ENCODE measurements at places on chromosomes 16 and 17.

DNA sequence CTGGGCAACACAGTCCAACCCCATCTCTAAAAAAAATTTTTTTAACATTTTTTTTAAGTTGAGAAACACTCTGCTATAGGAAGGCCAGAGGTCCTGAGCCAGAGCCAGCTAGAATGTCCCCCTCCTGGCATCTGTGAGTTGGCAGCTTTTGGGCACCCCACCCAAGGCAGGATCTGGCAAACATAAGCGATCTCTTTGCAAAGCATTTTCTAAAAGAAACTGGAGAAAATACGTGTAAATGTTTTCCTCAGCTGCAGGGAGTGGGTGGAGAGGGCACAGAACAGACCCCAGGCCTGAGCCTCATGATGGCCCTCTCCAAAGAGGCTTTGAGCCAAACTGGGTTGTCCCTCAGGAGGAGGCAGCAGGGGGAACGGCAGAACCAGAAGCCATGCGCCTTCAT is 11.7 kb downstream of the CAVIN1 start:
- DNase-seq, result no peak

- DNase-seq, result no peak
Measured at GRCh38 chr16:10308305-10309193, 77.3 kb upstream of the ATF7IP2 start.

DNA sequence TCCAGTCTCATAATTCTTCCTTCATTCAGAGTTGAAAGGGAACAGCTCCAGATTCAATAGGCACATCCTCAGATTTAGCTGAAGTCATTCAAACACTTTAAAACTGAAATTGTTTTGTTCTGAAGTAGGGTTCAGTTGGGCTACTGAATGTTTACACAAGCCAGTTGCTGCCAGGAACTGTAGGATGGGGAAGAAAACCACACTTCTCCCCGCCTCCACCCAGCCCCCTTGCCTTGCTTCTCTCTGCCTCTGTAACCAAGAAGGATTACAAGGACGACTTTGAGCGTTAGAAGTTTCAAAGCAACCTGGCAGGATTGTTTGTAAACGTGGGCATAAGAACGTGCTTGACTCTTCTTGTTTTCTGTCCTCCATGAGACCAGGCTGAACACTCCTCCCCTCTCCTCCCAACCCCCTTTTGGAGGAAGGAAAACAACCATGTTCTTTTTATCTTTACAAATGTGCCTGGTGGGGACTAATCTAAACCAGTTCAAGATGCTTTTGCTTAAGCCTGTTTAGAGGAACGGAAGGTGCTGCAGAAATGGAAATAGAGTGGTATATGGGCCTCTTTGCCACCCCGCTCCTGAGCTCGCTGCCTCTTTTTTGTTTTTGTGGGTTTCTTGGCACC is 287.9 kb downstream of the FTO start:
- DNase-seq, result peak; percentile 72

DNA sequence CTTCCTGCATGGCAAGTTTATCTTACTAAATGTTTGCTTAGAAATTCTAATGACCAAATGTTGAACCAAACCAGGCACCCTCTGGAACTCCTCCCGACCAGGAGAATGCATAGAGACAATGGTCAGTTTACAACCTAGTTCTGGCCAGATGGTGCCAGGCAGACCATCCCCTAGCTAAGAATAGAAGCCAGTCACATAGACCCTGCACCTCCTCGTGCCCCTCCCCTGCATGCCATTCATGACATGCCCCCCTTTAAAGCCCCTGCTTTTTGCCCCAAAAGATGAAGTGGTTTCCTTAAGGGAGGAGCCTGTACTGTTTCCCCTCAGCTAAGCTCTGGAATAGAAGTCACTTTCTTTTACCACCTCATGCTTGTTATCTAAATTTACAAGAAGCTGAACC is 6.6 kb upstream of the CPHXL start:
- no peak for DNase-seq

GRCh38 chr16:48003206-48003907 is 152.4 kb downstream of the ABCC12 start:
- no peak for DNase-seq

DNA sequence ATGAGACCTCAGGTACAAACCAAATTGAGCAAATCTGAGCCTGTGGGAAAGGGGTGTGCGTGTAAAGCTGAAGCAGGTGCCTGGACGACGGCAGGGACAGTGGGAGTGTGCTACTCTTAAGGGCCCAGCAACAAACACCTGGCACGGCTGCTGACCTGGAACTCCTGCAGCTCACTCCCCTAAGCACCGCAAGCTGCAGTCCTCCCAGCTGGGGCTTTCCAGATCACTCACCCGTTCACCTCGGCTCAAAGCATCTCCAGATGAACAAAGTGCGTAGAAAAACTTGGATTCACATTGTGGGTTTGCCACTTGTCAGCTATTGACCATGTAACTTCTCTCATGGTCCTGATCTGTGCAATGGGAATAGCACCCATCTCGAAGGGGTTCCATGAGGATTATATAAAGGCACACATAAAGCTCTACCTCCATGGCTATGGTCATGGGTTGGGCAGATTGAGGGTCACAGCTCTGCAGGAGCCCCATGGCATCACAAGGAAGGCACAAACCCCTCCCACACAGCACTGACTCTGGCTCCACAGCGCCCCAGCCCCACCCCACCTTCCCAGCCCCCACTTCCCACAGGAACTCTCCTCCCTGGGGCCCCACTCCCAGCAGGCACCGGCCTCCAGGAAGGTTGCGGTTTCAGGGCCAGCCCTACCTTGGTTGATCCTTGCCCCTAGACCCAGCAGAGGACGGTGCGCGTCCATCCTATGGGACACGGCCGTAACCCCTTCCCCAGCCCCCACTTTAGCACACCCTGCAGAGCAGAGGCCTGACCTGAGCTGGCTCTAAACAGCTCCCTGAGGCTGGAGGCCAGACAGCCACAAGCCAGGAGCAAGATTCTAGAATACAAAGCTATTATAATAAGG is 21.9 kb downstream of the ST3GAL2 start:
- DNase-seq, result peak; percentile 33

DNA sequence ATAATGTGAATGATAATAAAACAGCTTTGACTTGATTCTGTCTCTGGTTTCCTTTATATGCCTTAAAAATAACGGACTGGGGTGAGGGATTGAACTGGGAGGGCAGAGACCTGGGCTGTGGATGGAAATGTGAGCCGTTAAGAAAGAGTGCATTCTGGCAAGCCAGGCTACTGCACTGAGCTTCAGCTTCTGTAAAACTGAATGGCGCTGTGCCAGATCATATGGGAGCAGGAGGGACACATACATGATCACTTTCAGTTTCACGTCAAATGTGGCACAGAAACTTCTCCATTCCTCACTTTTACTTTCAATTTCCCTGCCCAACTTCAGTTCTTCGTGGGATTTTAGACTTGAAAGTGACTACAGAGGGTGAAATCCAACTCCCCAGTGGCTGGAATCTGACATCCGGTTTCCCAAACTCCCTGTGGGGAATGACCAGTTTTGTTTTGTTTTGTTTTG is 1.1 kb downstream of the MT2A start:
- DNase-seq, result peak; percentile 31

GRCh38 chr17:59839651-59840328 is 53.0 kb downstream of the TUBD1 start:
- no peak for DNase-seq

GRCh38 chr17:27329146-27329805 is 35.4 kb downstream of the WSB1 start:
- no peak for DNase-seq

DNA sequence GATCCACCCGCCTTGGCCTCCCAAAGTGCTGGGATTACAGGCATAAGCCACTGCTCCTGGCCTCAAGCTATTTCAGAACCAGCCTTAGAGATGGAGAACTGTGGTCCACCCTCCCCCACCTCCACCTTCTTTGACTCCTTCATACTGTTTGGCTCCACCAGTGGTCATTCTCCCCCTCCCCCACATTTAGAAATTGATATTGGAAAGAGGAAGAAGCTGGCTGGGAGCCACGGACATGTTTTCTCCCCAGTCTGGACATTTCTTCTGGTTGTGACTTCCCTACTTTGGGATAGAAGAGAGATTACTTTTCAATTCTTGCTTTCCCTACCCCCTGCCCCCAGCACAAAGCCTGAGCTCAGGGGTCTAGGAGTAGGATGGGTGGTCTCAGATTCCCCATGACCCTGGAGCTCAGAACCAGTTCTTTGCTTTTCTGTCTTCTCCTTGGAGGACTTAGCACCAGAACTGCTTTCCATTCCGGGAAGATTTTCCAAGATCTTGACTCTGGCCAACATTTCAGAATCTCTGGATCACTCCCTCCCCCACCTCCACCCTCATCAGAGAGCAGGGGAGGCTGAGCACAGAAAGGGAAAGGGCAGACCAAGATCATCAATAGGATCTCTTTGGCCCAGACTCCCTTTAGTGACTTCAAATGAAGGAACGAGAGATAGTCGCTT is 16.3 kb downstream of the CAVIN1 start:
- DNase-seq, result no peak

DNA sequence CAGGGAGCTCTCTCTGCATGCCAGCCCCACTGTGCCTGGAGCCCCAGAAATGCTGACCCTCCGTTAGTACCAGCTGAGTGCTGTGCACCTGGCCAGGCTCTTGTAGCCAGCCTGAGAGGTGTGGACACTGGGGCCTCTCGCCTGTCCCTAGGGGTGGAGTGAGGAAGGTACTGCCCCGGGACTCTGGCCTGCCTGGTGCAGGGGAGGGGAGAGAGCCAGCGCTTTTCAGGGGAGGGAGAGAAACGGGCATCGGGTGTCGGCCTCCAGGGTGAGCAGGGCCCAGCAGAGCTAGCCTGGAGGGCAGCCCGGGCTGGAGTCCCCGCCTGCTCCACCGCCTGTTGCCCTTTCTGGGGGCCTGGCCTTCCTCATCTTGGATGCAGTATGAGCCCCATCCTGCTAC is 13.1 kb downstream of the MAP2K3 start:
- no peak for DNase-seq

GRCh38 chr17:30299000-30299399 is 7.3 kb upstream of the BLMH start:
- DNase-seq, result no peak

- DNase-seq, result no peak
Measured at GRCh38 chr17:49404361-49404760, 10.3 kb downstream of the PHB1 start.

DNA sequence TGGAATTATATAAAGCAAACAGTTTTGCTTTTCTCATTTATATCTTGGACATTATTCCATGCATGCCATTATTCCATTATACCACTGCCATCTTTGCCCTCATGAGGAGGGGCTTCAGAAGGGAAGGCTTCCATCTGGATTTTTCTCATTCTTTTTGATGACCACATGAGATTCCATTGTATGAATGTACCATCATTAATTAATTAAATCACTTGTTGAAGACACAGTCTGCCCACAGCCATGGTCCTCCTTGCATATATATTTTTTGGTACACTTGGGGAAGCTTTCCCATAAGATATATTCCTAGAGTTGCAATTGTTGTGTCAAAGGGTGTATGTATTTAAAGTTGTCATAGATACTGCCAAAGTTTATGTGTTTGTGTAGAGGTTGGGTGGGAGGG is 7.1 kb downstream of the ARL4D start:
- DNase-seq, result no peak

- no peak for DNase-seq
Measured at GRCh38 chr17:70084476-70084875, 9.5 kb downstream of the KCNJ16 start.

DNA sequence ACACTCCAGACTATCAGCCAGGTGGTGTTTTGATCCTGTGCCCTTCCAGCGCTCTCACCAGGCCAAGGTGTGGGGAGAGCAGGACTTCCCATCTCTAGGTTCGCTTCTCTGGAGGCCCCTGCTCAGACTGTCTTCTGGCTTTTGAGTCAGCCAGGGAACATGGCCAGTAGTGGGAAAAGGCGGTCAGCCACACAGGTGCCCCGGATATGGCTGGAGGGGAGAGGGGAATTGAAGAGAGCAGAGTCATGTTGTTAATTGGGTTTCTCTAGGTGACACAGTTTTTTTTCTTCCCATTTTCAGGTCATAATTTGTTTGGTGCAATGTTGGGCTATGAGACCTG is 1.5 kb downstream of the MINK1 start:
- DNase-seq, result no peak

- no peak for DNase-seq
Measured at GRCh38 chr16:88497561-88498462, 44.7 kb downstream of the ZFPM1 start.

- DNase-seq, result no peak
Measured at GRCh38 chr16:74951206-74951605, 33.7 kb downstream of the WDR59 start.

DNA sequence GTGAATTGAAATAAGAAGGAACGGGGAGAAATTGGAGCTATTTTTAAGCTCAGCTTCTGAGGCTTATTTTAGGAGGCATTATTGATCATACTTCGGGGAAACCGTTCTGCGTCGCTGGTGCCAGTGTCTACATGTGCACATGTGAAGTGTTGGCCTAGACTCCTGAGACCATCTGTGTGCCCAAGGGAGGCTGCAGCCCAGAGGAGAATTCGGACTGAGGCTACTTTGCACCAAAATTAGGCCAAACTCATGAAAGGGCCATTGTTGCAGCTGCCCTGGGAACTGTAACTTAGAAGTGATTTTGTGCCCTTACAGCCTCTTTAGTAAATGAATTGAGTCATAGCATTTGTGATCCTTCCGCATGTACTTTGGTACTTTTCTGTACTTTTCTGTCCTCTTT is 102.0 kb upstream of the NOL11 start:
- no peak for DNase-seq

DNA sequence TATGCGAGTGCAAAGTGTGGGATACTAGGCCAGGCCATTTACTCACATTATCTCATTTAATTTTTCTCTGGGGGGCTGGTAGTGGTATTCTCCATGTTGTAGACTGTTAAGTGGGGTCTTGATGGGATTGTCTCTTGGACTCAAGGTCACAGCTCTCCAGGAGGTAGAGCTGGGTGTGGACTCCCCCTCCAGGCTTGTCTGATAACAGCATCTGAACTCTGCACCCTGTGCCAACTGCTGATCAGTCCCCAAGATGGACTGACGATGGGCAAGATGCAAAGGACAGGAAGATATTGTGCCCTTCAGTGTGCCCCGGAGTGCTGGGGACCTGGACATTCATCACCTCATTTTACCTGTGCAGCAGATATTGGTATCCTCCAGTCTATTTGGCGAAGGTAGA is 147.8 kb downstream of the MSI2 start:
- DNase-seq, result no peak

- peak; percentile 17 for DNase-seq
Measured at GRCh38 chr17:72494566-72494965, 373.7 kb downstream of the SOX9 start.

Data from DMS79 treated with DMSO at 0.1 percent for 48 hours (cell line).